ENCODE measurements at places on chromosomes 6 and 20. TPM values are rescaled to one million over a fixed set of nuclear protein-coding genes. Genes with fewer than 3 reads are reported as not detected.

DNA sequence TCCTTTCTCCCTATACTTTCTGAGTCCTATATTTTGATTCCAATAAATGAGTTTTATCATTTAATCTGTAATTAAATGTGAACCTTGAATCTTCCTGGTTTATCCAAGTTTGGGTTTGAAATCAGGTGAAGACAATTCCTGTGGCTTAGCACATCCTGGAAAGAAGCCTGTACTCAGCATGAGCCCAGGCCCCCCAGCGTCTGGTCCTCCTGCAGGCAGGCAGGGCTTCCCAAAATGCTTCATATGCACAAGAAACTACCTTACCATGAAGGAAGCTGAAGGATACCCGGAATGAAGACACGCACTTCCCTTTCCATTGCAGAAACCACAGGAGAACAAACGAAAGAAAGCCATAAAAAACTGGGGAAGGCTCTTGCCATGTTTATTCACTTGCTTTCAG lies 157.4 kb upstream of the PDE10A start:
- DNase-seq, result no peak

GRCh38 chr6:6614983-6615349 lies 26.4 kb downstream of the LY86 start:
- no peak for DNase-seq

DNA sequence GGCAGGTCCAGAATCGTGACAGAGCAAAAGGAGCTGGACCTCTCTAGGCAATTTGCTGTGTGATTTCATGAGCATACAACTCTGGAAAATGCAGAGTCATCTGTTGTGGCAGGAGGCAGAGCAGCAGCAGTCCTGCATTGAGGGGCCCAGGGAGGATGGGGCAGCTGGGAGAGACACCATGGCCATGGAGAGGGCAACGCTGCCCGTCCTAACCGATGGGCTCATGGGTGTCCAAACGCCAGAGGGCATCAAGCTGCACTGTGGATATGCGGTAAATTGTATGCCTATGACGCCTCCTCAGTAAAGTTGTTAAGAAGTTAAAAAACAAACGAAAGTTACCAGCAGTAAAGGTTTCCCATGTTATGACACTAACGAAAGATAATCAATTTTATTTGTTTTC lies 42.2 kb upstream of the DACT2 start:
- no peak for DNase-seq

GRCh38 chr6:132320007-132320406 lies 81.3 kb downstream of the MOXD1 start:
- no peak for DNase-seq

GRCh38 chr6:137723273-137724017 lies 143.6 kb upstream of the TNFAIP3 start:
- DNase-seq, result no peak

- DNase-seq, result peak; percentile 41
Measured at GRCh38 chr20:61808447-61808846, 257.2 kb downstream of the TAF4 start.

The LAMP5 gene
- not detected for polyA plus RNA-seq
